Hematopoietic multipotent progenitor cell treated with erythropoietin and hydrocortisone succinate and interleukin-3 and kit ligand, for 15 days (in vitro differentiated cells): ENCODE measurements at places on chromosomes 2 and 18.

DNA sequence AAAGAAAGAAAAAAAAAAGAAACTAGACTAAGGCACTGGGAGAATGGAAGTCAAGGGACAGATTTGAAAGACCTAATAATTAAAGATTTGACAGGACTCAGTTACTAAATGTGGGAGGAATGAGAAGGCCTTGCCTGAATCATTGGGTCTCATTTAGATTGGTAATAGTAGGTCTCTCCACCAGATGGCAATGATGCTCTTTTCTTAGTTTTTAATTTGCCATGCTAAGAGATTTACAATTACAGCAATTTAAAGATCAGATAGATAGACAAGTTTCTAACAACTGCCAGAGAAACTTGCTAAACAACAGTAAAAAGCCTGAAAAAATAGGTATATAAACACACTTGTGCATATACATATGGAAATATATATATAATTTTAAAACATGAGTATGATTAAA is 153.0 kb downstream of the TMEM247 start:
- DNase-seq = peak; percentile 30

- DNase-seq = no peak
Measured at GRCh38 chr2:203534621-203535077, 452 bp downstream of the RAPH1 start.

GRCh38 chr2:43227830-43228281 is 1.4 kb upstream of the ZFP36L2 start:
- DNase-seq = no peak

GRCh38 chr2:42949125-42949524 is 156.7 kb upstream of the HAAO start:
- no peak for DNase-seq

DNA sequence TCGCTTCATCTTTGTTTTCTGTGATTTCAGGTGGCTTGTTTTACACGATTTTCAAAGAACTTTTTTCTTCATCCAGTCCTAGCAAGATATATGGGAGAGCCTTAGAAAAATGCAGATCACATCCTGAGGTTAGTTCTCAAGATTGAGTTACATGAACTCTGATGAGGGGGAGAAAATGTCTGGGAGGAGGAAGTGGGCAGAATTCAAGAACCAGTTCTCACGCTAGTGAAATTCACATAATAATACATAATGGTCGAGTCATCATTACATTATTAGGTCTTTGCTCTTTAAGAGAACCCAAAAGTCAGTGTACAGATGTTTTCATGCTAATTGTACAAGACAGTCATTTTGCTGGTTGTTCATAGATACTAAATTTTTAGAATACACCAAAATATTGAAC is 7.0 kb downstream of the TIMM21 start:
- DNase-seq = no peak

GRCh38 chr18:27605107-27605834 is 420.2 kb upstream of the CHST9 start:
- DNase-seq = peak; percentile 36

- DNase-seq = no peak
Measured at GRCh38 chr18:10559553-10560451, 34.0 kb downstream of the NAPG start.

DNA sequence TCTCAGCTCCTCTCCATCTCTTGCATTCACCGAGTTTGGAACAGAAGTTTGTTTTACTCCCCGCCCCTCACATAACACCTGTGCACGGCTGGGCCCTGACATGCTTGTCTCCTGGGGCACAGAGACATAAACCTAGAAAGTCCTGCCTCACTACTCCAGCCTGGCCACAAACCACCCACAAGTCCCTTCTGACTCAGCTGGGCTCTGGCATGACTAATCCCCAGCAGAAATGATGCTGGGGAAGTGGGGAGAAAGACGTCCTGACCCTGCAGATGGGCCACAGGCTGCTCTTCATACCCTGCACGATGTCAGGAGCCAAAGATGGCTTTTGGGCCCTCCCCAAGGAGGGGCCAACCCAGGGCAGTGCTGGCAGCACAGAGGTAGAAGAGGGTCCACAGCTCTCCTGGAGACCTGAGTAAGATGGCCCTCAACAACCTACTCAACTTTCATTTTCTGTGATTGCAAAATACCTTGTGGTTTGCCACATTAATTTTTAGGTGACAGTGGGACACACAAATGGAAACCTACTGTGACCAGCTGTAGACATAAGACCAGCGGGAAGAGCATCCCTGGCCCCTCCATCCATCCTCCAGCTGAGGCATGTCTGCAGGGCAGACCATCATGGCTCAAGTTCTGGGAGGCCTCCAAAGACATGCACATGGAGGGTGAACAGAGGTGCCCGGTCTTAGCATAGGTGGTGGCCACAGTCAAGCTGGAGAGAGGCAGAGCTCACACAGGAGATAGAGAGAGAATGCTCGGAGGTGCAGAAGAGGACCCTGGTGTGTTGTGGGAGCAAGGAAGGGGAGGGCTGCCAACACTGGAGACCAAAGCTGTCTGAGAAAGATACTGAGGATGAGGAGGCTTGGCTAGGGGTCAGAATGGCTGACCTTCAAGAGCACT is 40.0 kb downstream of the DNMT3A start:
- DNase-seq = no peak

DNA sequence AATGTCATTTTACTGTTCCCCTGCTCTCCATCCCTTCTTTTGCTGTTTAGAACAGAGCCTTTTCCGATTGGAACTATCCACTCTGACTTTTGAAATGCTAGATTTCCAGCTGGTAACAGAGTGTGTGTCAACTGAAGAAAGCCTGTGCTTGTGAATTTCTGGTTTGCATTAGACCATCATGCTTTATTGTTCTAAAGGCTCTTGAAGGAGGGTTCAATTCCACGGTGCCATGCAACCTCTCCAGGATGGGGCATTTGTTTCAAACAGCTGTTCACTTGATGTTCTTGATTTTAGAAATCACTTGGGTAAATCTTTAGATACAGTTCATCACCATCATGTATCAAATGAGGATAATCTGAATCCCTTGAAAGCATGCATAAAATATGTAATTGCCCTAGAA is 156.7 kb downstream of the QPCT start:
- DNase-seq = no peak

- no peak for DNase-seq
Measured at GRCh38 chr18:28716338-28716737, 539.4 kb upstream of the CDH2 start.

DNA sequence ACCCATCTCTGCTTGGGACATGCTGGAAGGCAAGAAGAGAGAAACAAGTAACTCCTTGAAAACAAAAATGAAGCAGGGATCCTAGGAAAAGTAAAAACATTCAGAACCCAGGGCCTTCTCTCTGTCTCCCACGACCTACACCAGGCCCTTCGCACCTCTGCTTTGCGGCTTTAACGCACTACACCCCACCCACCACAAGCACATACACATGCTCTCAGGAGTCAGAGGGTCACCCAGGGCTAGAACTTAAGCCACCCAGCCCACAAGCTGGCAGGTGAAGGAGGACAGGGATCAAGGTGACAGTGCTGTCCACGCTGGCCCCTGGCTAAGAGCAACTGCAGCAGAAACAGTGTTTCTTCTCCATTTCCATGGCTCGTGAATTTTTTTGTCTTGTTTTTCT is 72.2 kb downstream of the BCL11A start:
- DNase-seq = no peak

DNA sequence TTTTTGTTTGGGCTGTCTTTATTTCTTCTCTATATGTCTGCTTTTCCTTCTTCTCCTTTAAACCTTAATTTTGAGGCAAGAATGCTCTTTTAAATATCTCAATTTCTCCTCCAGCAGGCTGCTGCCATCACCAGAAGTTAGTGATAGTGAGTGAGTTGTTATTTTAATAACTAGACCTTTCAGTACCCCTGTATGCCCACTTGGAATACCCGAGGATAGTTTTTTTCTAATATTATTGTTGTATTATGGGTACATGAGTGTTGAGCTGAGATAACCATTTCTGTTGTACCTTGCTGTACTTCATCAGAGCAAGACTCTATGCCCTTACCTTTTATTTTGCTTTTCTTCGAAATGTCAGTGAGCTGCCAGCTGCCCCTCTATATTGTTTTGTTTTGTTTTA is 50.1 kb downstream of the PPM1B start:
- DNase-seq = no peak

GRCh38 chr18:10514082-10514481 is 11.7 kb upstream of the NAPG start:
- no peak for DNase-seq

GRCh38 chr2:54417577-54417976 is 38.5 kb upstream of the SPTBN1 start:
- no peak for DNase-seq

- no peak for DNase-seq
Measured at GRCh38 chr2:47769318-47769717, 13.6 kb upstream of the MSH6 start.

- no peak for DNase-seq
Measured at GRCh38 chr18:63878925-63879324, 8.6 kb upstream of the SERPINB2 start.

DNA sequence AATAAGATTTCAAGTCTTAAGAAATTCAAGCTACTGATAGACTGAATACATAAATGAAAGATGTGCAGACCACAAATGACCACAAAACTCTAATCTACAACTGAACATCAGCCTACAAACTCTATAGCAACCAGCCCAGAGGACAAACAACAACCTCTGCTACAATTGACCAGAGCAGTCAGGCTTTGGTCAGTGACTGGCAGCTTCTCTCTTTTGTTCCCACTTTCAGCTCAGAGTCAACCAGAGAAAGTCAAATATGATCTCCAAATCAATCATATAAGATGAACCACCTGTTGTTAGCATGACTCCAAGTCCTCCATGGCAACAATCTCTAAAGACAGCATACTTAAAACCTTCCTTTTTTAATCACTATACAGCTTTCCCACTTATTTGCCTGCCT is 996.2 kb downstream of the SUCLG1 start:
- DNase-seq = no peak

DNA sequence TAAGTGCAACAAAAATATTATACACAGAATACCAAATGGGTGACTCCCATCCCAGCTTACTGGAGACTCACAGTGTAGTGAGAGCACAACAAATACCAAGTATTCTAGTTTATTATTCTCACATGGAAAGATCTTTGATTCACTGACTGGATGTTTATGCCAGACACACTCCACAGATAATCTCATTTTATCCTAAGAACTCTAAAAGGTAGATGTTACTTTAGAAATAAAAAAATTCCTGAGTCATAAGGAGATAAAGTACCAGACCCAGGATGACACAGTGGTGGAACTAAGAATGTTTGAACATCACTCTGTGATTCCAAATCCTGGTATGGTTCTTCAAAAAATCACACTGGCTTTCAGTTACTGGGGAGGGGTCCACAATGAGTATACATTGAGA is 136.2 kb downstream of the CDH2 start:
- no peak for DNase-seq

GRCh38 chr2:107992069-107992468 is 5.7 kb downstream of the SLC5A7 start:
- no peak for DNase-seq

GRCh38 chr18:54713386-54713785 is 114.9 kb upstream of the RAB27B start:
- no peak for DNase-seq

GRCh38 chr2:156748221-156748620 is 312.0 kb downstream of the GPD2 start:
- DNase-seq = no peak

DNA sequence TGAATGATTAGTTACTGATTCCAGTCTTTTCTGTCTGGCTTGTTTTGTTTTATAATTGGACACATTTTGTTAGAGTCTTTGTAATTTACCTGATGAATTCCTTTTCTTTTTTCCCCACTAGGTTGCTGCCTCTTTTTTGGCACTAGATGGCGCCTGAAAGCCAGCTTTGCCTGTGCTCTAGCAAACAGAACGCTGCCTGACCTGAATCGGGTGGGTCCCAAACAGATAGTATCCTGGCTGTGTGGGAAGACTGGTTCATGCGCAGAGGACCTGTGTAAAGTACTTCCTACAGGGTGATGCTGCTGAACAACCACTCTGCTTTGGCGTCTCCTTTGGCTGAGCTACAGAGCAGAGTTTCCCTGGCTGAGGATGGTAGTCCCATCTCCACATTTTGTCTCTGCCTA is 288.2 kb downstream of the IKZF2 start:
- no peak for DNase-seq

- DNase-seq = no peak
Measured at GRCh38 chr2:60844105-60844504, 37.3 kb upstream of the REL start.

DNA sequence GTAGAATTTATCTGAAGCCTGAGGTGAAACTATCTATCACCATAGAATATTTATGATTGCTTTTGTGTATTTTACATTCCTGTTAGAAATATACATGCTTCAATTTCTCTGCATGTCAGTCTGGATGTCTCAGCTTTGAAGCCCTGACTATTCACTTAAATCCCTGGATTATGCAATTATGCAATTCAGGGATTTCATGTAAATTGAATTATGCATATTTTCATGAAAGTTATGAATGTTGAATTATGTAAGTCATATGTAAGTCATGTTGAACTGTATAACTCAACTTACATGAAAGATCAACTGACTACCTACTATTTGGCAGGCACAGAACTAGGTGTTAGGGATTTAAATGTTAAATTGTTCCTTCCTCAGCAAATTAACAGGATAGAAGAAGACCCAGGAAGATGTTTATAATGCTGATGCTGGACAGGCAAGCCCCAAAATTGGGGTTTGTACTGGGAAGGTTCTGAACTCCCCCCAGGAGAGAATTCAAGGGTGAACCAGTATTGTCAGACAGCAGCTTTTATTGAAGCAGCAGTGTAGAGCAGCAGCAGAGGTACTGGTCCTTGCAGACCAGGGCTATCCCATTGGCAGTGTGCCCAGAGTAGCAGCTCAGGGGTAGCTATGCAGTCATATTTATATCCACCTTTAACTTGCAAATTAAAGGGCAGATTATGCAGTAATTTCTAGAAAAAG is 236.5 kb downstream of the ZNF804A start:
- DNase-seq = no peak

DNA sequence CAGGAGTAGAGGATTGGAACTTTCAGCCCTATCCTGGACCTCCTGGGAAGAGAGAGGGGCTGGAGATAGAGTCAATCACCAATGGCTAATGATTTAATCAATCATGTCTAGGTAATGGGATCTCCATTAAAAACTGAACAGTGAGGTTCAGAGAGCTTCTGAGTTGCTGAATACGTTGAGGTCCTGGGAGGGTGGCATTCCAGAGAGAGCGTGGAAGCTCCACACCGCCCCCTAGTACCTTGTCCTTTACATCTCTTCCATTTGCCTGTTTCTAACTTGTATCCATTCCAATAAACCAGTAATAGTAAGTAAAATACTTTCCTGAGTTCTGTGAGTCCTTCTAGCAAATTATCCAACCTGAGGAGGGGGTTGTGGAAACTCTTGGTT is 101.7 kb downstream of the B3GNT2 start:
- DNase-seq = peak; percentile 85
